H4 (cell line): ENCODE measurements at places on chromosomes 4 and X.
A peak's percentile ranks its signal among the peaks of the same experiment; 100 is the strongest.

GRCh38 chr4:106038012-106038411 is 142.7 kb downstream of the NPNT start:
- DNase-seq, result no peak

GRCh38 chrX:117854806-117855205 is 261.8 kb downstream of the KLHL13 start:
- DNase-seq, result no peak

DNA sequence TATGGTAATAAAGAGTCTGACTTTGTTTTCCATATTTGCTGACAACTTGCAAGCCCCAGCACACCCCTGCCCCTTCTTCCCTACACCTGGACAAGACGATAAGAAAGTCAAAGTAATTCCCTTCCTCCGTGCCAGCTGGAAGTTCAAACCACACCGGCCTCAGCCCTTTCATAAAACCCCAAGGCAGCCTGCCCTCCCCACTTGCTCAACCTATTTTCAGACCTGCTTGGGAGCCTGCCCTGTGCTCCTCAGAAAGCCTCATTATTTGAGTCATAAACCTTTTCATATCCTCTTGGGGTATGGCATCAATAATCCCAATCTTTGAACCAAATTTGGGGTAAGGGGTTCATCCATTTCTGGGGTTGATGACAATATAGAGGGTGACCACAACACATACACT is 29.5 kb downstream of the NIPAL1 start:
- no peak for DNase-seq

DNA sequence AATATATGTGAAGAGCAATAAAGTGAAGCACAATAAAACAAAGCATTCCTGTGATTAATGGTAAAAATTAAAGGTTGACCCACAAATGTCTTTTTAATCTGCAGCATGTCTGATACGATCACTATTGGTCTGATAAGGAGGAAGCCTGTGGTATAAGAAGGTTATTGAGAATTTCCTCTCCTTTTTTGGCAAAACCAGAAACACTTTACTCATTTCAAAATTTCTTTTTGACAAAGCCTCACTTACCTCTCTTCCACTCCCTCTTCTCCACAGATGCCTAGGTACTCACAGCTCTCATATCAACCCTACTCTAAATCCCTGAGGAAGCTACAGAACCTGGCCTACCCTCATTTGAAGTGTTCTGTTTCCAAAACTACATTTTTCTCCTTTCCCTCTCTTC is 56.1 kb downstream of the TSPAN5 start:
- no peak for DNase-seq

DNA sequence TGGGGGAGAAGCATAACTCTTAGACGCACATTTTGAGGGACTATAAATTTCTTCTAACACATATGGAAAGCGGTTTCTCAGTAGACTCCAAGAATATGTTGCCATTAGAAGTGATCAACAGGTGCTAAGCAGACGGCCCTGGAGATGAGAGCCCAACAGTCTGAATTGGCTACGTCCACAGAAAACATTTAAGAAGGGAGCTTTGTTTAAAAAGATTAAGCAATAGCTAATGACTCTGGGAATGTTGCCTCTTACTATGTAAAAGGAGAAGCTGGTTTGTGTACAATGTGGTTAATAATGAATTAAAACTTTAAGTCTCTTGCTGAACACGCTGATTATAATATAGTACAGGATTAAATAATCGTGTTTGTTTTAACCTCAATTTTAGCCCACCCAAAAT is 399.5 kb downstream of the SMARCA1 start:
- DNase-seq, result no peak

- no peak for DNase-seq
These were observed 823.2 kb upstream of the LCORL start for GRCh38 chr4:18844726-18845125.

DNA sequence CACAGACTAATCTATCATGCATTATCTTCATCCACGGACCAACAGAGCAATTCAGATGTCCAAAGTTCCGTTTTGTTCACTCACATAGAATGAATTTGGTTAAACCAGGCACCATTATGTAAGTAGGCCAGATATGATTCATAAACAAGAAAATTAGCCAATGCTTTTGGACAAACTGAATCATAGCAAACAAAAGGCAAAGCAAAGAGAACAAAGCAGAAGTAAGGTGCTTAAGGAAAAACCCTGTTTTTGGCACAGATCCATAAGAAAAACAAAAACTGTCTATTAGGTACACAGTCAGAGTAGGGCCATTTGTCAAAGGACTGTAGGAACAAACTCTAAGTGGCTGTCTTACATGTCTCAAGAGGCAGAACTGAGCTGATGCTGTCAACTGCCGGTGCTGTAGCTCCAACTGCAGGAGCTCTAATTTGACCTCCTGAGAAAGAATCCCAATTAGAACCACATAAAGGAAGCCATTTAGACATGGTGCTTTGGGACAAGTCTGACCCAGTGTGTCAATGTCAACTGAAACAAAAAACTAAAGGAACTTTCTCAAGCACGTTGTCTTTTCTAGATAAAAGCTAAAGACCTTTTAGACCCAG is 146.7 kb downstream of the COL25A1 start:
- no peak for DNase-seq

DNA sequence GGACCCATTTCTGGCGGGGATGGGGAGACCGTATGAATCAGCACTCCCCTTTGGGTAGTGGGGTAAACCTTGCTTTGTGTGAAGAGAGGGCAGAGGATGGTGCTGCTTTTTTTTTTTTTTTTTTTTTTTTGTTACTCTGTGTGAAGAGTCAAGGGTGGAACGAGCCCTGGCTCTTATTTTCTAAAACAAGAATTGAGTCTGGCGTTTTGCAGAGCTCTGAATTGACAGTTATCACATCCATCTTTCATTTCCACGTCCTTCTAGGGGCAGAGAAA is 1.2 kb downstream of the SLAIN2 start:
- no peak for DNase-seq

DNA sequence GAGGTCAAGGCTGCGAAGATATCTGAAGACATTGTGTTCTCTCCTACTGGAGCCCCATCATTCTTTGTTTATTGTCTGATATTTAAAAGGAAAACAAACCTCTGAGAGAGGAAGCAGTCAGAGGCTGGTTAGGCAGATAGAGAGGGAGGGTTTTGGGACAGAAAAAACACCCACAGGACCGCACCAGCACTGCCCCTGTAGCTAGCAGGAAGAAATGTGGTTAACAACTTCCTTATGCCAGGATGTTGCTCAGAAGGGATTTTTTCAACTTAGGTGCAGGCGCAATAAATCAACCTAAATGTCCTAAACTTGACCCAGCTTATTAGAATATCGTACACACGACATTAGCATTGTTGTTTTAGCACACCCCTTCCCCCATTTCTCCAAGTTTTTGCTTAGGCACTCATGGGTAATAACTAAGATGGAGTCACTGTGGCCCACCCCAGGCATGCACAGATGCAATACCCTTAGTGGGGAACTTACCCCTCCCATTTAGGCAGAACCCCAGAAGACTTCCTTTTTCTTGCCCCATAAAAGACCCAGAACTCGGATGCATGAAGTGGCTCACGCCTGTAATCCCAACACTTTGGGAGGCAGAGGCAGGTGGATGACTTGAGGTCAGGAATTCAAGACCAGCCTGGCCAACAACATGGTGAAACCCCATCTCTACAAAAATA is 2.8 kb upstream of the ZNF718 start:
- no peak for DNase-seq

GRCh38 chr4:87019898-87020297 is 85.1 kb downstream of the AFF1 start:
- no peak for DNase-seq

GRCh38 chr4:150722908-150723362 is 141.0 kb downstream of the MAB21L2 start:
- DNase-seq, result peak; percentile 87

DNA sequence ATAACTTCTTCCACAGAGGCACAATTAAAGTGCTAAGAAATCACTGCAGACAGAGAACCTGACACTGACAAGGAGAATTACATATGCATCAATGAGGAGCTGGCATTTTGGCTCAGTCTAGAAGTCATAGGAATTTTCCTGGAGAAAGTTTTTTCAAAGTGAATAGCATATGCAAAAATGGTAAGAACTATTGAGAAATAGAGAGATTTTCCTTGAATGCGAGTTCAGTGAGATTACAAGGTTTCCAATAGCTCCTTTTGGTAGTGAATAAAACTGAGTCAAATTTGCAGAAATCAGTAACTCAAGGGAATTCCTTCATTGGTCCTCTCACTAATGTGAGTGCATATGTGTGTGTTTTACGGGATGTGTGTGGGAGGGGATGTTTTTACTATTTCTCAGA is 557.5 kb downstream of the PPARGC1A start:
- no peak for DNase-seq

GRCh38 chr4:165874791-165875371 is 1.8 kb downstream of the TLL1 start:
- DNase-seq, result no peak

GRCh38 chrX:44072631-44073030 is 99.4 kb upstream of the NDP start:
- no peak for DNase-seq

DNA sequence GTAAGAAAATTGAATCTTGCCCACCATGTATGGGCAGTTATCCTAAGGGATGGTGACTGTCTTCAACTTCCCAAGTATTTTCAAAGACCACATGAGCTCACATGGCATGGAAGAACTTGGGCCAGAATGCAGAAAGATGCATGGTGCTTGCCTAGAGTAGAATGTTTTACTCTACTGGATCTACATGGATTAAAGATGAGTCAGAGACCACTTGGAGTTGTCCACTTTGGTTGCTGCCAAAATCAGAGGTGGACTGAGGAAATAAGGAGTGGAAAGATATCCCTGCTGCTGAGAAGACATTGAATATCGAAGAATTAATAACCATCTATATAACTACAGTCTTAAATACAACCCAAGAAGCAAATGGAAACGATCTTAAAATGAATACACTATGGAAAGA is 498.1 kb downstream of the NLGN4X start:
- DNase-seq, result peak; percentile 3

- DNase-seq, result no peak
These were observed 51.0 kb downstream of the ADGRL3 start for GRCh38 chr4:61251129-61251528.

- DNase-seq, result no peak
These were observed 101.4 kb downstream of the ADRA2C start for GRCh38 chr4:3867403-3868100.

DNA sequence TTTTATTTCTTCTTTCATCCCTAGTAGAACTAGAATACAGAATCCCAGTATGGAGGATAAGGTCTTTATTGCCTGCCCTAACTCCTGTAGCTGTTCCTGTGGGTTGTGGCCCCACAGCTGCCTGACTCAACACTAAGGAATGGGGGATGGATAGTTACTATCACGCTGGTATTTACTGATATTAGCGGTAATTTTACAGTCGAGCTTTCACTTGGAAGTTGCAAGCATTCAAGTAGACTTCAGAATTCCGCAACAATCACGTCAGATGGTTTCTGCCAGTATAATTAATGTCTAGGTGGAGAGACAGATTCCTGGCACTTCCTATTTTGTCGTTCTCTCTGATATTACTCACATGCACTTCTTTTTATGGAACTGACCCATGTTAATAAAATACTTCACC is 489.8 kb downstream of the PABPC4L start:
- peak; percentile 4 for DNase-seq
